ENCODE measurements at places on chromosomes 3 and 15.

DNA sequence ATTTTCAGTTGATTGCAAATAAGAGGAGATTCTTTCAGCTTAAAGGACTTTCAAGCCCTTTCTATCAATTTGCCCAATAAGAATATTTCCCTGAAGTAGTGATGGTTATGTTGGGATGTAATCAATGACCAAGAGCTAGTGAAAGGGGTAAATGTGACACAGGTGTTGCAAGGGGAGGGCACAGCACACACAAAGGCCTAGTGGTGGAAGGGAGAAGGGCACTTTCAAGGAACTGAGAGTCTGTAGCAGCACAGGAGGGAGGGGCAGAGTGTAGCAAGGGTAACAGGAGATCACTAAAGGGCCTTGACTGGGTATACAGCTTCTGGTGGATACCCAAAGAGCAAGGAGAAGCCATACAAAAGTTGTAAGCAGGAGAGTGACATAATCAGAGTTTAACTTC lies 217.8 kb upstream of the ARHGEF26 start:
- DNase-seq = no peak

DNA sequence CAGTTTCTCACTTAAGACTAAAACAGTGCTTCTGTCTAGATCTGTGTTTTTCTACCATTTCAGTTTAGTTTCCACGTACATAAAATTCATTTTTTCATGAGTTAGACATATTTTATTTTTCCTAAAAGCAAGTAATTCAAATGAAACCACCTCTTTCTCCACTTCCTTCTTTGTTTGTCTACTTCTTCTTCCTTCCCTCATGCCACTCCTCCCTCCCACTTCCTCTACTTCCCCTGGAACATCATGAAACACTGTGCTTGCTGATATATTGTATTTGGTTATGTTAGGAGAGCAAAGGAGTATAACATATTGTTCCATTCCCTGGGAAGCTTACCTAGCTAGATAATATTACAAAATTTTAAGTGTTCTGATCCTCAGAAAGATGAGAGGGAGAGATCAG lies 36.7 kb upstream of the GOLGA8B start:
- no peak for DNase-seq

- DNase-seq = no peak
Observed at GRCh38 chr3:152038490-152038889, 165.0 kb downstream of the SUCNR1 start.

DNA sequence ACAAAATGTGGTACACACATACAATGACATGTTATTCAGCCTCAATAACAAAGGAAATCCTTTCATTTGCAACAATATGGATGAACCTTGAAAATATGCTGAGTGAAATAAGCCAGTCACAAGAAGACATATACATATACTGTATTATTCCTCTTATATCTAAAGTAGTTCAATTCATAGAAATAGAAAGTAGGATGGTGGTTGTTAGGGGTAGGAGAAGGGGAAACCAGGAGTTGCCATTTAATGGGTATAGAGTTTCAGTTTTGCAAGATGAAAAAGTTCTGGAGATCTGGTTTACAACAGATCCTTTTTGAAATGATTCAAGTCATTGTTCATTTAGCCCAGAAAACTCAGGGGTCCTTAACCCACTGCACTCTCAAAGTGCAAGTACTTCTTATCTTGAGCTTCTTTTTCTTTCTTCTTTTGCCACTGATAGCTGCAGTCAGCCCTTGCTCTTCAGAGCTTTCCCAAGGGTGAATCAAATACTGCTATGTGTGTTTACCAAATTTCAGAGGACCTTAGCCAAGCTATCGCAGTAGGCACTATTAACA lies 208.0 kb upstream of the EOMES start:
- no peak for DNase-seq

- DNase-seq = no peak
Observed at GRCh38 chr3:104069114-104069513, 1297.6 kb upstream of the ALCAM start.

DNA sequence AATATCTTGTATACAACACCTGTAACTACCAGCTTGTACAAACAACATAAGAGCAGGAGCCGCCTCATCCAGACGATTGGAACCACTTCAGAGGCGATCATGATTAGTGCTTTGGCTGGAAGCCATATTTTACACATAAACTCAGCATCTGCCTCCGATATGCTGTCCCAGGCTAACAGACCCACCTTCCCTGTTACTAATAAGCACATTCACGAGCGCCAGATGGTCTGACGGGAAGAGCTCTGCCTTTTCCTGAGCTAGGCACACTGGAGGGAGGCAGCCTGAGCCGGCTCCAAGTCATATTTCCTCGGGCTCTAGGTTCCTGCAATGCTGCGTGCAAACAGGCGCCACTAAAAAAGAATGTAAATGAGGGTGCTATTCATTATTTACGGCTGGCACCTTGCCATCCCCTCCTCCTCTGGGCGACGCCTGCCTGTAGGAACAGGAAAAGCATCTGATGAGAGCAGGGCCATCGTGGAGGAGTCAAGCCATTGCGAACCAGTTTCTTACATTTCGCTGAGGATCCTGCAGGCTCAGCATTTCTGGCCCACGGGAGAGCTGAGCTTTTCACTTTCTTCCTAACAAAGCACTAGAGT lies 98.2 kb downstream of the ANXA2 start:
- DNase-seq = no peak

DNA sequence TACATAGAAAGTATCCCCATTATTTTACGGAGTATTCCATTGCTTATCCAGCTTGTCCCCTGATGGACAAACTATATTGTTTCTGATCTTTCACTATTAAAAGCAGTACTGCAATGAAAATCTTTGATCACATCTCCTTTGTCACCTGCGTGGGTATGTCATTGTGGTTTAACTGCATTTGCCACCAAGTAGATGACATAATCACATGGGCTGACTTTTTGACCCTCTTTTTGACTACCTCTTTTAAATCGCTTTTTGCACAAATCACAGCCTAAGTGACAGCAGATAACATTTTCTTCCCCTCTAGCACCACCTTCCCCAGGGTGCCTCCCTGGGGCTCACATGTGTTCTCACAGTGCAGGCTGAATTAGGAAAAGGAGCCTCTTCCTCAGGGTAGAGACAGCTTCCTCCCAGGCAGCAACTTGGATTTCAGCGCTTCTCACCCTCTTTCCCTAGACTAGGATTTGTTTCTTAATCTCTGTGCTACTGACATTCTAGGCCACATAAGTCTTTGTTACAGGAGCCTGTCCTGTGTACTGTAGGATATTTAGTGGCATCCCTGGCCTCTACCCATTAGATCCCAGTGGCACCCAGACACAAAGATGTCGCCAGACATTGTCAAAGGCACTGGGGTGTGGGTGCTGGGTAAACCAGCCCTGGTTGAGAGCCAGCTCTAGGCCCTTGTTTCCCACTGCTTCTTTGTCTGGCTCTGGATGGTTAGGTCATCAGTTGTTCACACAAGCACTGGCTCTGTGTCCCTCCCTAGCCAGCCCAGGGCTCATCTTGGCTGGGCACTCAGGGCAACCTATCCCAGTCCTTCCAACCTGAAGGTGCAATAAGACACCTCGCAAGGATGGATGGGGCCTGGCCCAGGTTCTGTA lies 1.3 kb upstream of the RBP1 start:
- DNase-seq = no peak

GRCh38 chr15:50702762-50703334 lies 16.3 kb upstream of the TRPM7 start:
- no peak for DNase-seq

DNA sequence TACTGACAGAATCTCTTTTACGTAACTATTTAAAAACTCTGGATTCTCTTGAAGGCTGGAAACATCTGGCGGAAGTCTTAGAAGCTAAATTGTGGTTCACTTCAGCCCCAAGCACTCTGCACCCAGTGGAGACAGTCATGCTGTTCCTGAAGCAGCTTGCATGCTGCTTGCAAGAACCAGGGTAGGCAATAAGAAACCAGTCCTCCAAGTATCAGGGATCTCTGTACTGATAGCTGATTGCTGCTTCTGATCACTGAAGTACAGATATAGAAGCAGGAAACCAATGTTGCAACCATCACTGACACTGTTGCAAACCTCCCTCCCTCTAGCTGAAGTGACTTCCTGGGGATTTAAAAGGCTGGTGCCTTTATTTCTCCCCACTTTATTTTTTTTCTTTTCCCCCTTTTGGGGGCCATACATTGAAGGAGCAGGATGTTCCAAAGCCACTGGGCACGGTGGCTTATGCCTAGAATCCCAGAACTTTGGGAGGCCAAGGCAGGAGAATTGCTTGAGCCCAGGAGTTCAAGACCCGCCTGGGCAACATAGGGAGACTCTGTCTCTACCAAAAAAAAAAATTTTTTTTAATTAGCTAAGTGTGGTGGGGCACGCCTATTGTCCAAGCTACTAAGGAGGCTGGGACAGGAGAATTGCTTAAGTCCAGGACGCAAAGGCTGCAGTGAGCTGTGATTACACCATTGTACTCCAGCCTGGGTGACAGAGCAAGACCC lies 15.3 kb downstream of the SPCS1 start:
- DNase-seq = no peak

GRCh38 chr3:11288786-11289637 lies 16.8 kb downstream of the ATG7 start:
- no peak for DNase-seq

GRCh38 chr3:103337179-103337845 lies 902.5 kb downstream of the ZPLD1 start:
- no peak for DNase-seq

GRCh38 chr3:193987186-193987585 lies 148.8 kb upstream of the HES1 start:
- DNase-seq = no peak

DNA sequence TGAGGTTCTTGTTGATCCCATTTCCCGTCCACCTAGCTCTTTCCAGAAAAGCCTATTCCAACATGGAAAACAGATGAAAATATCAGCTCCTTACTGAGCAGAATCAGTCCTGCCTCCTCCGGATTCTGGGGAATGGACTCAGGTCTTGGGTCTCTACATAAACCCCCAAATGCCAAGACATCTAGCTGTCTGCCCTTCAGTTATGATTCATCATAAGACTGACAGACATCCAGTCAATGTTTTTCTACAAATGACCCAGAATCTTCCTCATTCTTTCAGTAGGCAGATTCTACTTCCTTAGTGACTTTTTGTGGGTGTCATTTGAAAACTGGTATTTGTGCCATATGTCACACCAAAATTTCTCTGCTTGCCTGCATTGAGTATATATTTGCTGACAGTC lies 103.0 kb upstream of the TGFBR2 start:
- no peak for DNase-seq

DNA sequence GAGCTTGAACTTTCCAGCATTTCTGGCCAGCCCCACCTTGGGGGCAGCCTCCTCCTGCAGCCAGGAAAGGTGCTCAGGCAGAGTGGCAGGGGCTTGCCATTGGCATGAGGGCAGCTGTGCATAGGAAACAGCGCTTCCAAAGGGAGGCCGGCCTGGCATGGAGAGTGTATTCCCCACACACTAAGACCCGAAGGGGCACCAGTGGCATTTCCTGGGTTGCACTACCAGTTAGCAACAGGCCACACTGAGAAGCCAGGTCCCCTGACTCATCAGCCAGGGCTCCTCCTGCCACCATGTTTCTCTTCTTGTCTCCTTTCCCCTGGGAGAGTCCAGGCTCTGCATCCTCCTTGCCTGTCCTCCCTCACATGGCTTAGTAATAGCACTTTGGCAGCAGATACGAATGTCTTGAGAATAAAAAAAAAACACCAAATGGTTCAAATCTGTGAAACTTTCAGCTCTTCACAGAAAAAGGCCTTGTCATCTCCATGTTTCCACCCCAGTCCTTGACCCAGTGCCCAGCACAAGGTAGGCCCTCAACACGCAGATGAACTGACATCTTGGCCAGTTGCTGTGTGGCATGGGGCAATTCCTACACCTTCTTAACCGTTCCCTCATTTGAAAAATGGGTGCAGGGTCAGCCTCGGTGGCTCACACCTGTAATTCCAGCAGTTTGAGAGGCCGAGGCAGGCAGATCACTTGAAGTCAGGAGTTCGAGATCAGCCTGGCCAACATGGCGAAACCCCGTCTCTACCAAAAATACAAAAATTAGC lies 180.4 kb downstream of the SMAD6 start:
- DNase-seq = no peak

- no peak for DNase-seq
Observed at GRCh38 chr3:157175691-157176507, 16.0 kb upstream of the CCNL1 start.

GRCh38 chr3:184727357-184728009 lies 15.6 kb upstream of the MAGEF1 start:
- no peak for DNase-seq

DNA sequence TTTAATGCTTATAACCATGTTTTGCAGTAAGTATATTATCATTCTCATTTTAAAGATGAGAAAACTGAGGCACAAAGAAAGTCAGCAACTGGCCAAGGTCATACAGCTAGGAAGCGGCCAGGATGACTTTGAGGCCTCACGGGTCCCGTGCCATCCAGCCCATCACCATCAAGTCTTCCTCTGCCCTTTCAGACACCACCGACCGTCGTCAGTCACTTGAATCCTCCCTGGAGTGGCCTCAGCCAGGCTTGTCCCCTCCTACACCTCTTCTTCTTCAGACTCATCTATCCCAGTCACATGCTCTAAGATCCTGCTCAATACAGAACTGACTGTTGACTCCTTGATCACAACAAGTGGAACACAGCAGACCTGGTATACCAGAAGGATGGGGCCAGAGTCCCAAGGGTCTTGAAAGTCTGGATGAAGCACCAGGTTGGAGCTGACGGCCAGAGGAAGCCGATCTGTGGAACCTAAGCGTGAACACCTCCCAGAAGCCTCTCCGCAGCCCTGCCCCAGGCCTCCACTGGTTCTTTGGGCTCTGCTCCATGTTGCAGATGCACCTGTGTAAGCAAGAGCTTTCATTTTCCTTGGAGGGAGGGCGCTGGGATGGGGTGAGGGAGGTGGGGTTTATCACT lies 22.1 kb downstream of the ITGA11 start:
- DNase-seq = no peak

- DNase-seq = no peak
Observed at GRCh38 chr3:17094551-17094950, 209.8 kb downstream of the PLCL2 start.

GRCh38 chr3:98954791-98955604 lies 53.5 kb upstream of the DCBLD2 start:
- no peak for DNase-seq

- DNase-seq = no peak
Observed at GRCh38 chr3:48209445-48209844, 13.8 kb upstream of the CAMP start.

GRCh38 chr3:155007729-155008128 lies 72.4 kb upstream of the MME start:
- DNase-seq = no peak

DNA sequence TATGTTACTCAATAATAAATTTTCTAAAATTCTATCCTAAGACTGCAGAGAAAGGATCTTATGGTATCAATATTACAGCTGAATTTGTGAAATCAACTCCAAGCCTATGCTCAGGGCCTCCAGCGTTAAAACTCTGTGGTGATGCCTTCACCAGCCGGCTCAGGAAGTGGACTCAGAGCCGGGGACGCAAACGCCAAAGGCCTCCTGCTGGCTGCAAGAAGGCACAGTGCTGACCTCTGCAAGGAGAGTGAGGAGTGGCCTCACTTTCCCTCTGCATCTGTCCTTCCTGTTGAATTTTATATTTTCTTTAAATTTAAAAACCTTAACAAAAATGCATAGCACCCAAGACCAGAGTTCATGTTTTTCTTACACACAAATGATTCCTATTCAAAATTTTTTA lies 48.5 kb downstream of the HERC2 start:
- no peak for DNase-seq

GRCh38 chr3:101172516-101172915 lies 147.9 kb downstream of the IMPG2 start:
- DNase-seq = no peak

GRCh38 chr15:83210619-83211018 lies 3.0 kb upstream of the HDGFL3 start:
- DNase-seq = no peak

GRCh38 chr3:185659942-185660921 lies 74.1 kb downstream of the SENP2 start:
- DNase-seq = peak; percentile 61

All from stimulated activated naive CD4-positive, alpha-beta T cell (primary cell).